ENCODE measurements at places on chromosomes 3 and 15.

DNA sequence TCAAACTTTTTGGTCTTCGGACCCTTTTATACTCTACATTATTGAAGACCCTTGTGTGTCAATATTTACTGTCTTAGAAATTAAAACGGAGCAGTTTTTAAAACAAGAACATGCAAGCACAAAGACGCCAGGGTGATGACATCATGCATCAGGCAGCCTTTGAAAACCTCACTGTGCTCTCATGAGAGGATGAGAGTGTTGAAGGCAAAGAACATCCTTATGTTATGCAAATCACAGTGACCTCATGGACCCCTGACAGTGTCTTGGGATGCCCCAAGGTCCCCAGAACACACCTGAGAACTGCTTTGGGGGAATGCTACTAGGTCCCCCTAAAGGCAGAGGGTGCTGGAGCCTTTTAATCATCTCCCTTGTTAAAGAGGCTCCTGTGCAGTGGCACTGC is 51.6 kb downstream of the CHDH start:
- no peaks in the 10 kb centered on the region for H3K27me3 ChIP-seq
- H3K4me3 ChIP-seq = no peak overlapping the region
- no peak overlapping the region for H3K27ac ChIP-seq

GRCh38 chr3:73214846-73215245 is 153.4 kb downstream of the EBLN2 start:
- no peaks in the 10 kb centered on the region for H3K4me1 ChIP-seq
- DNase-seq = no peak
- H3K36me3 ChIP-seq = no peaks in the 10 kb centered on the region
- H3K27ac ChIP-seq = no peak overlapping the region

- no peaks in the 10 kb centered on the region for H3K27me3 ChIP-seq
- no peaks in the 10 kb centered on the region for H3K4me1 ChIP-seq
- no peak overlapping the region for H3K27ac ChIP-seq
- H3K4me3 ChIP-seq = no peak overlapping the region
- H3K36me3 ChIP-seq = no peaks in the 10 kb centered on the region
Measured at GRCh38 chr3:57646723-57647122, 46.2 kb downstream of the DENND6A start.

GRCh38 chr3:178561239-178561638 is 25.0 kb downstream of the KCNMB2 start:
- no peaks in the 10 kb centered on the region for H3K36me3 ChIP-seq
- no peaks in the 10 kb centered on the region for H3K27me3 ChIP-seq
- no peak for DNase-seq

GRCh38 chr3:185978516-185978915 is 40.7 kb upstream of the TRA2B start:
- H3K27ac ChIP-seq = no peak overlapping the region
- no peaks in the 10 kb centered on the region for H3K36me3 ChIP-seq
- H3K27me3 ChIP-seq = no peaks in the 10 kb centered on the region
- H3K4me1 ChIP-seq = peaks cover 1% of the 10 kb centered on the region
- H3K4me3 ChIP-seq = no peak overlapping the region

GRCh38 chr15:33234020-33234461 is 39.5 kb upstream of the FMN1 start:
- H3K36me3 ChIP-seq = no peaks in the 10 kb centered on the region
- no peak overlapping the region for H3K27ac ChIP-seq
- no peak overlapping the region for H3K4me3 ChIP-seq

GRCh38 chr3:182135056-182135455 is 423.3 kb downstream of the SOX2 start:
- H3K4me1 ChIP-seq = no peaks in the 10 kb centered on the region
- H3K4me3 ChIP-seq = no peak overlapping the region
- DNase-seq = no peak
- H3K36me3 ChIP-seq = no peaks in the 10 kb centered on the region
- H3K27ac ChIP-seq = no peak overlapping the region

DNA sequence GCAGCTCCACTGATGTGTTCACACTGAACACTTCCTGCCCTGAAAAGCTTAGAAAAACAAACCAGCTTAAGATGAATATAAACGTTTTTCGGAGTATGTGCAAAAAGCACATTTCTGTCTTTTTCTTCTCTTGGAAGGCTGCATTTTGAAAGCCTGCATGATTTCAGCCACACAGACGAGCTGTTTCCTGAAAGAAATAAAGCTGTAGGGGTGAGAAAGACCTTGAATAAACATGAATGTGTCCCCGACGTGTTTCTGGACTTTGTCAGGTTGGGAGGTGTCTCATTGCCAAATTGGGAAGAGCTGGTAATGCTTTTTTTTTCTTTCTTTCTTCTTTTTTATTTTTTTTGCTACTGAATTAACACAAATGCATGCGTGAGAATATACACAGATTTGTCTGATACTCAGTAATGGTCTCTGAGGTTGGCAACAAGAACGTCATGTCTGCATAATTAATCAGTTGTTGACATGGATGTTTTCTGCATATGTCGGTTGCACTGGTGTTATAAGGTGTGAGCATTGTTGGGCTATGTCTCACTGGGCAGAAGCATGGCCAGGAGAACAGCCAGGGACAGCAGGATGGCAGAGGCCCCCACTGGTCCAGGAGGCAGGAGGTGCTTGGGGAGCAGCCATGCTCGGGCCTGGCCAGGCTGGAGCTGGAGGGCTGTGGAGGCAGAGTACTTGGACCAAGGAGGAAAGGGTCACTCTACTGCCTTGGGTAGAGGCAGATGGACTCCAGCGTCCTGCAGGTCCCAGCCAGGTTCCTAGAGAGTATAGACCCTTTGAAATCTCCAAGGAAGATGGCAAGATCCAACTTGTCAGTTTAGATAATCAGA is 39.0 kb downstream of the ADAMTSL3 start:
- no peaks in the 10 kb centered on the region for H3K36me3 ChIP-seq
- no peaks in the 10 kb centered on the region for H3K27me3 ChIP-seq
- H3K4me3 ChIP-seq = no peak overlapping the region
- DNase-seq = no peak

GRCh38 chr3:188421151-188421821 is 267.3 kb downstream of the LPP start:
- no peaks in the 10 kb centered on the region for H3K36me3 ChIP-seq
- no peak for DNase-seq
- H3K27ac ChIP-seq = peak overlapping the region; percentile 4
- H3K4me3 ChIP-seq = no peak overlapping the region
- H3K27me3 ChIP-seq = no peaks in the 10 kb centered on the region

- no peak overlapping the region for H3K4me3 ChIP-seq
- no peaks in the 10 kb centered on the region for H3K27me3 ChIP-seq
- no peak overlapping the region for H3K27ac ChIP-seq
Measured at GRCh38 chr3:23662079-23662617, 143.6 kb upstream of the UBE2E1 start.

GRCh38 chr3:129824926-129825541 is 68.5 kb downstream of the TMCC1 start:
- H3K4me1 ChIP-seq = no peaks in the 10 kb centered on the region
- DNase-seq = no peak
- no peaks in the 10 kb centered on the region for H3K36me3 ChIP-seq
- H3K27ac ChIP-seq = no peak overlapping the region
- no peaks in the 10 kb centered on the region for H3K27me3 ChIP-seq

- H3K27me3 ChIP-seq = no peaks in the 10 kb centered on the region
Measured at GRCh38 chr15:84886211-84886983, 1.9 kb downstream of the SLC28A1 start.

GRCh38 chr15:39936187-39936586 is 2.3 kb downstream of the EIF2AK4 start:
- H3K27me3 ChIP-seq = no peaks in the 10 kb centered on the region
- H3K4me1 ChIP-seq = no peaks in the 10 kb centered on the region
- H3K36me3 ChIP-seq = no peaks in the 10 kb centered on the region
- no peak for DNase-seq
- no peak overlapping the region for H3K27ac ChIP-seq
- H3K4me3 ChIP-seq = no peak overlapping the region

- no peak overlapping the region for H3K27ac ChIP-seq
- H3K36me3 ChIP-seq = no peaks in the 10 kb centered on the region
- H3K27me3 ChIP-seq = no peaks in the 10 kb centered on the region
- DNase-seq = no peak
- H3K4me1 ChIP-seq = no peaks in the 10 kb centered on the region
Measured at GRCh38 chr3:46299608-46300460, 54.1 kb upstream of the CCR2 start.

DNA sequence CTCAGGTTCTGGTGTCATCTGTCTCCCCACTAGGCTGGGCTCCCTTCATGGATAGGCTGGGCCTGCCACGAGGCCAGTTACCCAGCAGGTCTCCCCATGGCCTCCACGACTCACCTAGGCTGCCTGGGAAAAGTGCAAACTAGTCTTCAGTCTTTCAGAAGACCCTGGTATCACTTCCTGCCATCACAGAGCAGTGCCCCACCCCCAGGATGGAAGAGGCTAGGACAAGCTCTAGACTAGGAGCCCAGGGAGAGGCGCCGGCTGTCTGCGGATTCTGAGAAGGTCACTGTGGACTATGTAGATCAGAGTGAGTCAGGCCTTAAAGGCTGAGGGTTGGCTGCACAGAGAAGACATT is 63.7 kb downstream of the CORO2B start:
- no peak overlapping the region for H3K4me3 ChIP-seq
- no peaks in the 10 kb centered on the region for H3K36me3 ChIP-seq
- no peaks in the 10 kb centered on the region for H3K27me3 ChIP-seq
- H3K4me1 ChIP-seq = no peaks in the 10 kb centered on the region
